ENCODE measurements at places on chromosomes 3 and 15. TPM values are rescaled to one million over a fixed set of nuclear protein-coding genes. Genes with fewer than 3 reads are reported as not detected.

Gene WDR72
- polyA plus RNA-seq, result 77.1 TPM

- DNase-seq, result no peak
Measured at GRCh38 chr3:140163159-140163763, 228.3 kb downstream of the CLSTN2 start.

DNA sequence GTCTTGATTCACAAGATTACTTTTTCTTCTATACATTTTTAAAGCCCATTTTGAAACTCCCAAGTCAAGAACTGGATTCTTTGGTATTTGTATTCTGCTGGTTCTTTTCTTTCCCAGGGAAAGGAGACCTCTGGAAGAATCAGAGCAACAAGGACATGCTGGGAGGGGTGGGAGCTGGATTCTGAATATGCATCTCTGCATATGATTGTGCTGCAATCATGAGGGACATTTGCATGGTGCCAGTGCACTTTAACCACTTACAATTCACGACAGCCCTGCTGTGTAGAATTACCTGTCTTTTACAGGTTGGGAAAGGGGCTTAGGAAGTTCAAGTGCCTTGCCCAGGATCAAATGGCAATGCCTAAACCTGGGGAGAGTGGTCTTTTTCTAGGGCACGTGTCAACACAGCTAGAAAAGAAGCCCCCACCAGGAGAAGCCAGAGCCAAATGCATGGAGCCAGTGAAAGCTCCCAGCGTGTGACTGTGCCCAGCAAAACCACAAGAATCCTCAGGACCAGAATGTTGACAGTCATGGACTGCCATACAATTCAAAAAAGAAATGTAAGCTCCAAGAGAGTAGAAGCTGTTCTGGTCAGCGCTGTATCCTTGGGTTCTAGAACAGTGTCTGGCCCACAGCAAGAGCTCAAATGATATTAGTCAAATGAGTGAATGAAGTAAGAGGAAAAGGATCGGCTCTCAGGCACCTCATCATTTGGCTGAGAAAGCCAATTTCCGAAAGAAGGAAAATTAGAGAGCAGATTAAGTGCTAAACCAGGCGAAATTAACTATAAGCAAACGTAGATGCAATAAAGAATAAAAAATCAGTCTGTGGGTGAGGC lies 84.5 kb upstream of the MEF2A start:
- DNase-seq, result no peak

DNA sequence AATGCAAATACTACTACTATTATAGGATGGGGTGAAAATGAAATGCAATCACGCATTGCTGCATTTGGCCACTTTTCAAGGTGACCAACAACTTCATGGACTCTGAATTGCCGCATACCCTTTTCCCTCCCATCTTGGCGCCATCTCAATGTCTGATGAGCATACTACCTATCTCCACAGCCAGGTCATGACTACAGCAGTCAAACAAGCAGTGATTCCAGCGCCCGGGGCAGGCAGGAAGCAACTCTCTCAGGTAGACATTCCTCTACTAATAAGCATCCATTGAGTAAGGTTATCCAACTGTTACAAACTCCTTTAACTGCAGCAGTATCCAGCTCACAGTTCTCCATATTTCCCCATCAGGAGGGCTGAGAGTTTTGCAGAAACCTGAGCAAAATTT lies 155.4 kb downstream of the ADAMTS17 start:
- DNase-seq, result no peak

Gene GOLGA6L1
- polyA plus RNA-seq, result not detected

DNA sequence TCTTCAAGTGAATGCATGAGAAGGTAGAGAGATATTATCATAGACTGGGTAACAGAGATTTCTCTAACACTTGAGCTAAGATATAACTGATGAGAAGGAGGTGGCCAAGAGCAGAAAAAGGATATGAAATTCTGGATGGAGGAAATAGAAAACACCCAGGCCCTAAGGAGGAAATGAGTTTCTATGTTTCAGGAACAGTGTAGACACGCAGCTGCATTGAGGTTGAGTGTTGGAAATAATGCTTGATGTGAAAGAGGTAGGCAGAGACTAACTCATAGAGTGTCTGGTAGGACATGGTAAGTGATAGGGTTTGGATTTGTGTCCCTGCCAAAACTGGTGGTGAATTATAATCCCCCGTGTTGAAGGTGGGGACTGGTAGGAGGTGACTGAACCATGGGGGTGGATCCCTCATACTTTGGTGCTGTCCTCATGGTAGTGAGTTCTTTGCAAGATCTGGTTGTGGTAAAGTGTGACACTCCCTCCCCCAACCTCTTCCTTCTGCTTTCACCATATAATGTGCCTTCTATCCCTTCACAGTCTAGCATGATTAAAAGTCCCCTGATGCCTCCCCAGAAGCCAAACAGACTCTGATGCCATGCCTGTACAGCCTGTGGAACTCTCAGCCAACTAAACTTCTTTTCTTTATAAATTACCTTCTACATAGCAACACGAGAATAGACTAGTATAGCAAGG lies 787.3 kb downstream of the EDEM1 start:
- no peak for DNase-seq

- no peak for DNase-seq
Measured at GRCh38 chr15:55106155-55106554, 90.6 kb downstream of the RSL24D1 start.

DNA sequence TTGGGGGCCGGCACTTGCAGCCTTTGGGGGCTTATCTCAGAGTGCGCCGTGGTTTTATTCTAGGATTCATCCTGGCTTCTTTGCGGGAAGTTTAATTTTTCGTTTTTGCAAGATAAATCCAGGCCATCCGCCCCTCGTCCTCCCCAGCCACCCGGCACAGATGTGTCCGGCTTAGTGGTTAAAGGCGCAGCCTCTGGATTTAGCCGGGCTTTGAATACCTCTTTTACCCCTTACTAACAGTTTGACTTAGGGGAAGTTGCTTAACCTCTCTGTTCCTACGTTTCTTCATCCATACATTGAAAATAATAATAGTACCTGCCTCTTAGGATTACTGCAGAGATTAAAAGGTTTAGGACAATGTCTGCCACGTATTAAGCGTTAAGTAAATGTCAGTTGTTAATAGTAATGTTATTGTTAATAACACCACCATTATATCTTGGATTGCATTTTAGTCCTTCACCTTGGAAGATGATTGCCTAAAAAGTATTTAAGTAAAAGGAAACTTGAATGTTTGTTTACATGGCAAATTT lies 714 bp downstream of the ECT2 start:
- DNase-seq, result no peak

DNA sequence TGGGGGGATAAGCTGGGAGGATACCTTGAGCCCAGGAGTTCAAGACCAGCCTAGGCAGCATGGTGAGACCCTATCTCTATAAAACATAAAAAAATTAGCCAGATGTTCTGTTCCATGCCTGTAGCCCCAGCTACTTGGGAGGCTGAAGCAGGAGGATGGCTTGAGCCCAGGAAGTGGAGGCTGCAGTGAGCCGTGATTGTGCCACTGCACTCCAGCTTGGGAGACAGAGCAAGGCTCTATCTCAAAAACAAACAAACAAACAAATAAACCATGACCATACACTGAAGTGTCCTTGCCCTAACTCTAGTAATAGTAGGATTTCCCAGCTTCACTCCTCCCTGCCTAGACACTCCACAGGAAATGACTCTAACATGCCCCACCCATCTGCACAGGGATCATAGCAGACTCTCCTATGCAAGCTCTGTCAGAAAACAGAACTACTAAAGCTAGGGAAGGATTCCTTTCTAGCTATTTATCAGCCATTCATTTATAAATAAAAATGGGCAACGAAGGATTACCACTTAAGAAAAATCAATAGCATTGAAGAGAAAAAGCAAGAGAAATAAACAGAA lies 4.6 kb downstream of the ERICH6 start:
- no peak for DNase-seq

DNA sequence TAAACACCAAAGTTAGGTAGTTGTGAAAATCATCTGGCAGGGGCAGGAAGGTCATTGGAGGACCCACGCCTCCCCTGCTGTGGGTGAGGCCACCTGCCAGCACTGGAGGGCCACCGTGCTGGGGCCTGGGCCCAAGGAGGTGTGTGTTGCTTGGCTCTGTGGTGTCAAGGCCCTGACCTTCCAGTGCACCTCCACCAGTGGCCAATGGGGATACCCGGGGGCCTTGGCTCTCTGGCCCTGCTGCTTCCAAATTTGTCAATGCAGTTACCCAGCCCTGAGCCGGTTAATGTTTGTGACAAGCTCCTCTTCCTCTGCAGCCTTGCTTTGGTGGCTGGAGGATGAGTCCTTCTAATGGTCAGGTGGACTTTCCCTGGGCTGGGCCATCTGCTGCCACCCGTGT lies 150.2 kb downstream of the KLF13 start:
- no peak for DNase-seq

Gene CFAP44
- polyA plus RNA-seq, result 15.6 TPM

- DNase-seq, result no peak
Measured at GRCh38 chr3:157754451-157754850, 251.2 kb upstream of the VEPH1 start.

- no peak for DNase-seq
Measured at GRCh38 chr3:156416846-156417558, 137.9 kb downstream of the SSR3 start.

- DNase-seq, result no peak
Measured at GRCh38 chr15:90106522-90107117, 4.4 kb upstream of the IDH2 start.

Gene ANKUB1
- polyA plus RNA-seq, result 0.46 TPM

DNA sequence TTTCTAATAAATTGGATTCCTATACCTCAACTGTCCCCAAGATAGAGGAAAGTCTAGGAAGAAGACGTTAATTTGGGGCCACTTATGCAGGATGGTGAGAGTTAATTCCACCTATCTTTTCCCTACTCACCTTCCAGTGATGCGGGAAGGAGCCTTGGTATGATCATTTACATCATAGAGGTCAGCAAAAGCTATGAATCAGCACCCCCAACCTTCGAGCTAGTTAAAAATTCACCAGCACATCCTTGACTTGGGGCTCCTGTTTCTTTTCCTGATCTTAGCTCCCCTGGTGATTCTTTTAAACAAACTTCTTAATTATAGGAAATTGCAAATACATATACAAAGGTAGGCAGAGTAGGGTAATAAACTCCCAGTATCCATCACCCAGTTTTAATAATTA lies 366.6 kb downstream of the SOX2 start:
- no peak for DNase-seq

DNA sequence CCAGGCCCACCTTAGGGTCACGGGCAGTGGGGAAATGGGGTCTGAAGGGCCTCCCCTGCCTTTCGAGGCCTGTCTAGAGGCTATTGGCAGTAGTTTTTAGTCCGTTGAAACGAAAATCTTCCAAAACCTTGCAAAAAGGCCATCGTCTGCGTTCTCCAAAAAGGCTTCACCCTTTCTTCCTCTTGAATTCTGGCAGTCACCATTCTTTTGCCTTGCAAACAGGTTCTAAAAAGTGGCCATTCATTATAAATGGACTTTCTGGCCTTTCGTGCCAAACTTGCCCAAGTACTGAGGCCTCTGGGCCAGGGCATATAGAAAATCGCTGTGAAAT lies 367 bp upstream of the TARS3 start:
- no peak for DNase-seq

- no peak for DNase-seq
Measured at GRCh38 chr15:27842526-27842925, 256.6 kb downstream of the OCA2 start.

DNA sequence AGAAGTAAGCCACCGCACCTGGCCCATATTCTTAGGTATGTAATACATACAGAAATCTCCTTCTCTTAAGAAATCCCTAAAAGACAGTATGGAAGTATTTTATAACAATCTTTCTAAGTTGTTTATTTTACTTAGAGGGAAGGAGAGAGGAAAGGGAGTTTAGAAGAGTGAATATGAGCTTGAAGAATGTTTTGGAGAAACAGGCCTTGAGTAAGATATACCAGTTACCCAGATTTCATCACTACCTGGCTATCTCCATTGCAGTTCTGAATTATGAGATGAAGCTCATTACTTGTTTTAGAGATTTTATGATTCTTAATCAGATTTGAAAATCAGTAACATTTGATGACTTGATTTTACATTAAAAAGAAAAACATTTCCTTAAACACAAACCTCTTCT lies 71.9 kb downstream of the DCUN1D1 start:
- DNase-seq, result no peak

Gene PCOLCE2
- polyA plus RNA-seq, result 7.7 TPM

- no peak for DNase-seq
Measured at GRCh38 chr15:74156678-74157411, 16.7 kb upstream of the ISLR start.

DNA sequence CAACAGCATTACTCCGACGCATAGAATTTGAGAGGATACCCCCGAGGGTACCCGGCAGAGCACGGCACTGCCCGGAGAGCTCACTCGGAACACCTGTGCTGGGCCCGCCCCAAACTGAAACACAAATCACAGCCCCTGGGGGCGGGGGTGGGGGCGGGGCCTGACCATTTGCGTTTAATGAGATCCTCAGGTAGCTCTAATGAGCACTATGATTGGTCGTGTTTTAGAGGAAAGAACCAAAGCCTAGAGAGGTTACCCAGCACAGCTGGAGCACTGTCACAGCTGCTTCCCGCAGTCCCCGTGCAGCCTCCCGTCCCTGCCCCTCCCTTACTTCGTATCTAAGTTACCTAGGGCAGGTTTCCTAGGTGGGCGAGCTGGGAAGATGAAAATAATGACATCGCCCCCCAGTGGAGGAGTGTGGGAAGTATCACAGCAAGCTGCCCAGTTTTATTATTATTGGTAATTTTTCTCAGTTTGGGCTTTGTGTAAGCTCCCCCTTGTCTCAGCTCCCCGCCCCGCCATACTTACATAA lies 187.1 kb downstream of the PDE8A start:
- DNase-seq, result peak; percentile 27

DNA sequence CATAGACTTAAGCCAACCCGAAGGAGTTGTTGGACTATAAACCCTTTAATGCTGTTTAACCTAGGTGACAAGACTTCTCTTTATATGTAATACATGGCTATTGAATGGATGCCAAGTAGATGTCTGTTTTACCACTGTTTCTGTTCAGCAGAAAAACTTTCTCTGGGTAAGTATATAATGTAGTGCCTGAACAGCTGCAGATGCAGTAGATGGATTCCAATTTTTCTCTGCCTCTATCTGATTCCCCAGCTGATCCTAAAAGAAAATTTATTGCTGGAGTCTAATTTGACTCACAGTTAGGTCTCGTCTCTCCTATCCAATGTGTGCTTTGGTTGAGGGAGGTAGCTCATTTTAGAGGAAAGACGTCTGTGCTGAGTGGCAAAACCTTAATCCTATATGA lies 256.5 kb upstream of the CBLB start:
- no peak for DNase-seq

Gene NISCH
- 150 TPM for polyA plus RNA-seq

Gene SEMA6D
- 27.7 TPM for polyA plus RNA-seq

GRCh38 chr3:22161315-22161714 lies 410.3 kb upstream of the ZNF385D start:
- DNase-seq, result no peak

Gene ATP1B3
- 345 TPM for polyA plus RNA-seq

Gene FETUB
- polyA plus RNA-seq, result 0.09 TPM

Gene GOLGA8J
- polyA plus RNA-seq, result 1.7 TPM

GRCh38 chr3:34367521-34367920 lies 569.1 kb downstream of the PDCD6IP start:
- no peak for DNase-seq

Gene KLF15
- polyA plus RNA-seq, result 11.9 TPM

GRCh38 chr3:107284612-107285011 lies 92.6 kb upstream of the CCDC54 start:
- no peak for DNase-seq

Measured in renal cortex interstitium (tissue), 15 donors.